Activated T-helper 9 cell treated with anti-CD3 and anti-CD28 coated beads, Interleukin-2, amount 50 U/mL, for 16 hours (primary cell): ENCODE measurements at places on chromosomes 4 and X.

DNA sequence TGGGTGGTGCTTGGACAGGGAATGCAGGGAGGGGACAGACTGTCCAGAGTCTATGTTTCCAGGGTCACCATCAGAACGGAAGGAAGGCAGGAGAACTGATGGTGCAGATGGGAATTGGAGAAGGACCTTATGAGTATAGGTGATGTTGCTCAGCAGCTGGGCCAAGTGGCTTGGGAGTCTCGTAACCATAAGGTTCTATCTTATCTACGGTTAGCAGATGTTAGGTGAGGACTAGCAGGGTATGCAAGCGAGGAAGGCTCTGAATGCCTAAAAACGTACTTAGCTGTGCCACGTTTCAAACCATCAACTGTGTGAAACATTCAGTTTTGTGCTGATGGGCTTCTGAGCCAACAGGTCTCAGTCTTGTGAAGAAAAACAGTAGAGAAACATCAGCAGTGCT lies 22.4 kb downstream of the MAGEA9 start:
- DNase-seq: no peak

DNA sequence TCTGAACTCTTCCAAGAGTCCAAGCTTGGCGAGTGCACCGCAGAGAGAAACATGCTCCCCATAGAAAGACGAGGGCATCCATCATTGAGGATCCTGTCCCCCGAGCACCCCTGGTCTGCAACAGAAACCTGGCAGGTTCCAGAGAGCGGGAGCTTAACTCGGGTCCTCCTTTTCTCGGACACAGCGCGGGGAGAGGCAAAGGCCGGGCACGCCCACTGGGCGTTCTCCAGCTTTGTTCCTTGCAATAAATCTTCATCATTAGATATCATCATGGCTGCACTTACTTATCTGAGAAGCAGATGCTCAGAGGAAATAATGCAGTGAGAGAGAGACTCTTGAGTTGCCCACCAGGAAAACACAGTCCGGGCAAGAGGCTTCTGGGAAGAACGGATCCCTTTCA lies 90.1 kb upstream of the PSAPL1 start:
- DNase-seq: no peak

DNA sequence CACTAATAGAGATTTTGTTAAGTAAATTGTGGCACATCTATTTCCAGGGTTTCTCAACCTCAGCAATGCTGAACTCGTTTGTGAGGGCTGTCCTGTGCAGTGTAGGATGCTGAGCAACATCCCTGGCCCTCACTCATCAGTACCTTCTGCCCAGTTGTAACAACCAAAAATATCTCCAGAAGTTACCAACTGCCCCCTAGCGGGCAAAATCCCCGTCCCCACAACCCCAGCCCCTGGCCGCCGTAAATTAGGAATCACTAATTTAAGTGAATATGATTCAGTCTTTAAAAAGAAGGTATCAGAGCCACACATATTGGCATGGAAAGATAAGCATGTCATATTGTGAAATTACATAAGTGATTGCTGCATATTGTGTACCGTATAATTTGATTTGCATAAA lies 123.4 kb downstream of the ASB9 start:
- DNase-seq: no peak

- DNase-seq: no peak
Observed at GRCh38 chr4:145554691-145555090, 64.5 kb upstream of the MMAA start.

- no peak for DNase-seq
Observed at GRCh38 chr4:26473893-26474292, 16.4 kb downstream of the CCKAR start.

DNA sequence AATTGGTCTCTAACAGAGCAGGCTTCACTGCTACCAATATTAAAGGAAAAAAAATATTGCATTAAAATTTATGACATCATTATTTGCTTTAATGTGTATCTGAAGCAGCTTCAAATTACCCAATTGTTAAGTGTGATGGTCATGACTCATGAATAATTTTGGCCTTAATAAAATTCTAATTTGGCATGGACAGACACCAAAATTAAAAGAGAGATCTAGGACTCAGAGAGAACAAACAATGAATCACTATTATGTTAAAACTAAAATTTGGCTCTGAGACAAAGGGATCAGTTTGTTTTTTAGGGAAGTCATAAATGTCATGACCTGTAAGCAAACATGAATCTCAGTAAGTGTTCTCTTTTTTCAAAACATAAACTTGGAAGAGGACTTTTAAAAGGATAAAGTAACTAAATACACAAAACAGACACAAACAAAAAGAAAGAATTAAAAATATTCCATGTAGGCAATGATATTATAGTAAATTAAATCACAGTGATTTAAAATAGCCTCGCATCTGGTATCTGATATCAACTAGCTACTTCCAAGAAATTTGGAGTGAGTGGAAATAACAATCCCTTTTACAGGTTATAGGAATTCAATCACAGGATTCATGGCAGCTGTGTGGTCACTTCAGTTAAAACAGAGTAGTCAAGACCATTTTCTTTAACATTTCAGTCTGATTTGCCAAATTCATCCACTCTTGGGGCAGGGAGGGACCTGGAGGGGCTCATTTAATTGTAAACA lies 11.6 kb downstream of the VEGFC start:
- DNase-seq: no peak

DNA sequence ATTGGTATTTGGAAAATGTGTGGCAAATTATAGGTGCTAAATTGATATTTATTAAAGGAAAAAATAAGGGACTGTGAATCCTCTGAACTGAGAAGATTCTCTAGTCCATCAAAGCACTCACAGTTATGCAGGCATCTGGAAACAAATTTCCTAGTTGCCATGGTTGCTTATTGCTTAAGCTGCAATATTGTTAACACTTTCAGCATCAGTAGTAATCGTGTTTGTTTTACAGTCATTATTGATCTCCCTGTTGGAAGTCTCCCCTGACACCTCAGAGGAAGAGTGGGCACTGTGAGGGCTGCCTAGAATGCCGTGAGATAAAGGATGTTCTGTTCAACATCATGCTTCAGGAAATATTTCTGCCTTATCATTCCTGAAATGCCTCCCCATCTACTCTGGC lies 2004.3 kb upstream of the ADGRL3 start:
- DNase-seq: no peak

GRCh38 chr4:145539671-145540070 lies 58.0 kb downstream of the SMAD1 start:
- no peak for DNase-seq

DNA sequence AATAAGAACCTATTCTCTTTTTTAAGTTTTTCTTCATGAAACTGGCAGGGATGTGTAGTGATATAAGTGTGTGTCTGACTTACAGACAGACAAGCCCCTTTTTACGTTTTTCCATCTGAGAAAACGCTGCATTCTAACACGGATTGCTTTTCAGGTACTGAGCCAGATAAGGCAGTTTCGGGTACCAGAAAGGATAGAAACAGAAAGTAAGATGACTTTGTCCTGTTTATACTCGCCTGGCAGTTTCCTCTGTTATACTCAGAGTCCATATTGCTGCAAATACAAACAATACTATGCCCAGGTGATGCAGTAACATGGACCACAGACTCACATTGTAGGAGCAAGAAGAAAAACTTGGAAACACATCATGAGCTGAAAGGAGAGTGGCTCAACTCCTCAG lies 2320.6 kb upstream of the AGA start:
- no peak for DNase-seq

DNA sequence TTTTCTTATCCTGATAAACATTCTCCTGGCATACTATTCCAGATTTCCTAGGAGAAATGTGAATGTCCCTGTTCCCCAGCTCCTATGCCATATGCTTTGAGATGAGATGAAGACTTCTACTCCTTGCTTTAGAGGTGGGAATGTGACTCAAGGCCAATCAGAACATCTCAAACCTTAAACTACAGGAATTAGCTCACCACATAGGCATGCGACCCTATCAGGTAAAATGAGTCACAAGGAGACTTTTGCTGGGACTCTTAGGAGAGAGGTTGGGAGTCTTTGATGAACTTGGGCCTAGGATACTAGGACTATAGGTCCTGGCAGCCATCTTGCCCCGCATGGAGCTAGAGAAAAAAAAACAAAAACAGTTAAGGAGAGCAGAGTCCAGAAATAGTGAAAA lies 5.8 kb upstream of the USO1 start:
- no peak for DNase-seq

GRCh38 chr4:7571701-7572100 lies 137.0 kb upstream of the PSAPL1 start:
- DNase-seq: no peak

- no peak for DNase-seq
Observed at GRCh38 chr4:183478926-183479325, 25.9 kb upstream of the ING2 start.

GRCh38 chr4:21002976-21003375 lies 302.7 kb downstream of the PACRGL start:
- DNase-seq: no peak
